ENCODE measurements at places on chromosomes 7 and 10.

DNA sequence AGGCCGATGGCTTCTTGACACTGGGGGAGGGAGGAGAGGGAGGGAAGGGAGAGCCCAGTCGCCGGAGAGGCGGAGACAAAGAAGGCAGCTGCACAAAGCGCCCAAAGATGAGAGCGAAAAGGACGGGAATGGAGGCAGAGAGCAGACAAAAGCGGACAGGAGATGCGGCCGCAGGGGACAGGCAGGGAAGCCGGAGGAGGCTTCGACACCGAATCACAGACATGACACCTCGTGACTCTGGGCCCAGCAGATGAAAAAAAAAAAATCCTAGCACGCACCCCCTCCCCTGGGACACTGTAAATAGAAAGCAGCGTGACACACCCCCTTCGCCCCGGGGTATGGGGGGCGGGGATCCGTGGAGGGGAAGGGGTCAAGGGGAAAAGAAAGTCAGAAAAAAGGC, 976 bp downstream of the NAT16 start:
- H3K27me3 ChIP-seq: peaks cover 73% of the 10 kb centered on the region
- H3K27ac ChIP-seq: no peak overlapping the region
- no peaks in the 10 kb centered on the region for H3K36me3 ChIP-seq
- peaks cover 4% of the 10 kb centered on the region for H3K4me1 ChIP-seq

DNA sequence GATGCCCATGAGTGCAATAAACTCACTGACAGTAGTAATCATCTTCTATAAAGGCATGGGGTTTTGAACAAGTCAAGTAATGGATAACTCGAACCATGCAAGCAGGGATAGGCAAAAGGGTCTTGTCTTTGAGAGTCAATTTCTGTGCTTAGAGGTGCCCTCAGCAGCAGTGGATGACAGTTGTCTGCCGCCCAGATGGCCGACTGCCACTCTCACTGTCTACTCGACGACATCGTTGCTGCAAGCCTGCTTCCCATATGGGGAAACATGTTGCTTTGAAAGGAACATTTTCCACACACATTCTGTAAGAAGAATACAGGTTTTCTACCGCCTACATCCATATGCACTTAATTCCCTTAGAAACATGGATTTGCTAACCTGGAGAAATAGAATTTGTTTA, 236.3 kb upstream of the DKK1 start:
- no peak overlapping the region for H3K4me3 ChIP-seq
- H3K4me1 ChIP-seq: no peaks in the 10 kb centered on the region
- H3K27me3 ChIP-seq: no peaks in the 10 kb centered on the region
- H3K36me3 ChIP-seq: no peaks in the 10 kb centered on the region
- H3K27ac ChIP-seq: no peak overlapping the region
- DNase-seq: no peak

GRCh38 chr10:17744341-17744861, 7.6 kb upstream of the TMEM236 start:
- H3K4me1 ChIP-seq: peaks cover 11% of the 10 kb centered on the region
- H3K27me3 ChIP-seq: no peaks in the 10 kb centered on the region
- H3K27ac ChIP-seq: no peak overlapping the region
- DNase-seq: no peak

GRCh38 chr10:12179606-12180170, 16.0 kb downstream of the NUDT5 start:
- no peak overlapping the region for H3K4me3 ChIP-seq
- no peaks in the 10 kb centered on the region for H3K27me3 ChIP-seq
- DNase-seq: no peak
- H3K4me1 ChIP-seq: peaks cover 20% of the 10 kb centered on the region
- H3K27ac ChIP-seq: peak overlapping the region; percentile 91

- H3K4me1 ChIP-seq: peaks cover 29% of the 10 kb centered on the region
- peak overlapping the region; percentile 58 for H3K4me3 ChIP-seq
- peaks cover 2% of the 10 kb centered on the region for H3K36me3 ChIP-seq
Observed at GRCh38 chr10:43322331-43322730, 49.1 kb upstream of the FXYD4 start.

Data from T-helper 2 cell treated with Interferon-gamma antibody and Interleukin-4, amounts not matched to agents 5 μg/mL and 100 μg/mL, for 36 hours (primary cell).